ENCODE measurements at places on chromosomes 7 and 10.

- DNase-seq = no peak
Observed at GRCh38 chr10:21041763-21042458, 144.8 kb upstream of the NEBL start.

DNA sequence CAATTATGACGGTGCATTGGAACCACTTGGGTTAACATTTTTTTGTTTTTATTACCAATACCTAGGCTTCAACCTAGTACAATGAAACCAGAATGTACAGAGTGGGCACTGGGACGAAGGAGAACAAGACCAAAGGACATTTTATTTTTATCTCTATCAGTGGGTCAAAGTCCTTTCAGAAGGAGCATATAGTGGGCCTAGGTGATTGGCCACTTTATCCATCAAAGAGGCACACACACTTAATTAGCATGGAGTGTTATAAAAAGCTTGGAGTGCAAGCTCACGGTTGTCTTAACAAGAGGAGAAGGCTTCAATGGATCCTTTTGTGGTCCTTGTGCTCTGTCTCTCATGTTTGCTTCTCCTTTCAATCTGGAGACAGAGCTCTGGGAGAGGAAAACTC lies at the start of gene CYP2C19:
TSS of gene CYP2C19 (plus strand) at position 289 of the 400 bp plus-strand sequence. CDS start at position 314, 25 bp downstream.
- no peak for DNase-seq

- no peak for DNase-seq
Observed at GRCh38 chr10:114556236-114557122, 101.6 kb downstream of the ABLIM1 start.

DNA sequence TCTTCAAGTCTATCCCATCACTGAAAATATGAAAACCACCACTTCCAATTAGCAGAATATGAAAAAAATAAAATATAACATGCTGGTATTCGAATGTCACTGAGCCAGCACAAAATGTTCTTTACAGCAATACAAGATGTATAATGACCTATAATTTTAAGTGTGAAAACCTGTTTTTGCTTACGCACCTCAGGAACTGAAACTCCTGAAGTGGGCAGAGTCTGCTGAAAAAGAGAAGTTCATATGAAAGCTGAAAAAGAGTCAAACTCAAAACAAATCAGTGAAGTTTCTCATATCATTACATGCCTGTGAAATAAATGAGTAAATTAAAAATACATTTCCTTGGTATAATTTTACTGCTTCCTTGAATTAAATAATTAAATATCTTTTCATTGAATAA lies 272.5 kb downstream of the DGKB start:
- no peak for DNase-seq

DNA sequence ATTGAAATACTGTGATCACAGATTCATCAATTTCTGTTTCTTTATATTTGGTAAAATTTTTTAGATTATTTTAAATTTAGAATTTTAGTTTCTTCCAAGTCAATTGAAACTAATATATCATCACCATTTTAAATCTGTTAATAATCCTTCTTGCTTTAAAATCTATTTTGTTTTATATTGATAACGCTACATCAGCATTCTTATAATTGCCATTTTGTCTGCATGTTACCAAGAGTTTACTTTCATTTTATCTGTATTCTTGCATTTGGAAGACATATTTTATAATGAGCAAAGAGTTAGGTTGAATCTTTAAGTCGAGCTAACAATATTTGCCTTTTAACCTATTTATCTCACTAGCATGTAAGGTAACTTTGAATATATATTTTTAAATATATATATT lies 890.6 kb downstream of the DNAJB9 start:
- no peak for DNase-seq

DNA sequence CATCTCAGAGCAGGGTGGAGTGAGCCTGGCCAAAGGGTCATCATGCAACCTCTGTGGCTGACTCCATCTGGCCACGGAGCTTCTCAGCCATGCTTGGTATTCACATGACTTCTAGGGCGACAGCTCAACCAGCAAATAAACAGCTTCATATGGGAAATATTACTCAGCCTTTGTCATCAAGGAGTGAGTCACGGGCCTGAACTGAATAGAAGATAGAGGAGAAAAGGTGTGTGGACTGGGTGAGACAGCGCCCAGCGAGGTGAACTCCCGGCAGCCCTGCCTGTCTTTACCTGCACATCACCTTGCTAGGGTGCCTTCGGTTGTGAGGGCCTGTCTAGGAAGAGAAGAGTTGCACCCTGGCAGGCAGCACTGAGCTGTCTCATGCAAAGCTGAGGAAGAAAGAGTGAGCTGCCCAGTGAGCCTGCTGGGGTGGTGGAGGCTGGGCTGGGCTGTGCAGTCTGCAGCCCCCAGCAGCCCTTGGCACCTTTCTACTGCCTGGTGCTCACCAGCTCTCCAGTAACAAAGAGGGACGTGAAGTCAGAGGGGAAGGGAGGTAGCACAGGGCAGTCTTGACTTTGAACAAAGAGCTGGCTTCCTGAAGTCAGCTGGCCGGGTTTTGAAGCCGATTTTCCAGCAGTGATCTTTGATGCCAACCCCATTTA lies 114.2 kb downstream of the EGFR start:
- no peak for DNase-seq

GRCh38 chr10:16681521-16681920 lies 135.7 kb downstream of the RSU1 start:
- DNase-seq = no peak

- DNase-seq = peak; percentile 42
Observed at GRCh38 chr10:87504640-87505365, at the start of gene MINPP1. Gene MINPP1, plus strand, starts transcription at chr10:87504893. Its CDS starts 23 bp downstream, at chr10:87504916.

GRCh38 chr7:7944619-7945282 lies 23.8 kb upstream of the GLCCI1 start:
- DNase-seq = peak; percentile 90

GRCh38 chr10:124552691-124553276 lies 91.2 kb downstream of the LHPP start:
- DNase-seq = no peak

GRCh38 chr7:32070406-32071360 lies at the start of gene PDE1C:
Gene PDE1C, minus strand, starts transcription at chr7:32070407.
- DNase-seq = no peak

GRCh38 chr7:20128001-20128400 lies 89.2 kb downstream of the MACC1 start:
- no peak for DNase-seq

GRCh38 chr10:97842656-97843280 lies 6.9 kb upstream of the GOLGA7B start:
- DNase-seq = no peak

GRCh38 chr10:36676321-36676720 lies 449.1 kb upstream of the ANKRD30A start:
- DNase-seq = no peak

DNA sequence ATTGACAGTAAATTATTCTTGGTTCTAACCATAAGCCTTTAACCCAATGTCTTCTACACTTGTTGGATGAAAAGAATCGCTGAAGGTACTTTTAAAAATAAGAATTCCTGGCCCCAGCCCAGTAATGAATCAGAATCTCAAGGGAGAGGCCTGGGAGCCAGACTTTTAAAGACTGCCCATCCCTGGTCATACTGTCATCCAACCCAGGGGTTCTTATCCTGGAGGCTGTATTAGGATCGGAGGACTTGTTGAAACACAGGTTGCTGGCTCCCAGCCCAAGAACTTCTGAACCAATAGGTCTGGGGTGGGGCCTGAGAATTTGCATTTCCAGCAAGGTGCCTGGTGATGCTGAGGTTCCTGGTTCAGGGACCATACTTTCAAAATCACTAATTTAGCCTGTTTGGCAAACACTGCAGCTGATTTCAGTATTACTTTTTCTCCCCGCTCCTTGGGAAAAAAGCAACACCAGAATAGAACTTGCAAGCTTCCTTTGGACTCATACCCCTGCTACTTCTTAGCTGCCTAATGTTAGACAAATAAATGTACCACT lies 79.5 kb upstream of the FAM133B start:
- DNase-seq = no peak

DNA sequence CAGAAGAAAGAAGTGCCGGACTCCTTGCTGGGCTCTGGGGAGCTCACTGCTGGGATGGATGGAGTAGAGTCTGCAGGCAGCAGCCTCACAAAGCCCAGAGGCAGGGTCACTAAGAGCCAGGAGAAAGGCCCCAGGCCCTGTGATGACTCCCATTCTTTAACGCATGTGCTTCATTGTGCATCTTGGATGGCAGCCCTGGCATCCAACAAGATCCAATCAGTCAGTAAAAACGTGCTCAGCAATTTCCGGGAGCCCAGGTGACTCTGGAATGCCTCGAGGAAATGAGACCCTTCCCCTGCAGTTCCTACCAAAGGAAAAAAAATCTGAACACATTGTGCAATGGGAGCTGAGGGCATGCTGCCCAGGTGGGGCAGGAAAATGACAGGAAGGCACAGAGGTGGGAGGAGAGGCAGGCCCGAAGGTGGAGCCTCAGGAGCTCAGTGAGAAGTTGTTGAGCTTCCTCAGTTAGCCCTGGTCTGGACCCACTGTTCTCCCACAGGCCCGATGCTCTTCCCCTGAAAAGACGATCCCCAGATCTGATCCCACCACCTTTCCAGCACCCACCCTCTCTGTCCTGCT lies 60.7 kb upstream of the TMEM72 start:
- DNase-seq = no peak

DNA sequence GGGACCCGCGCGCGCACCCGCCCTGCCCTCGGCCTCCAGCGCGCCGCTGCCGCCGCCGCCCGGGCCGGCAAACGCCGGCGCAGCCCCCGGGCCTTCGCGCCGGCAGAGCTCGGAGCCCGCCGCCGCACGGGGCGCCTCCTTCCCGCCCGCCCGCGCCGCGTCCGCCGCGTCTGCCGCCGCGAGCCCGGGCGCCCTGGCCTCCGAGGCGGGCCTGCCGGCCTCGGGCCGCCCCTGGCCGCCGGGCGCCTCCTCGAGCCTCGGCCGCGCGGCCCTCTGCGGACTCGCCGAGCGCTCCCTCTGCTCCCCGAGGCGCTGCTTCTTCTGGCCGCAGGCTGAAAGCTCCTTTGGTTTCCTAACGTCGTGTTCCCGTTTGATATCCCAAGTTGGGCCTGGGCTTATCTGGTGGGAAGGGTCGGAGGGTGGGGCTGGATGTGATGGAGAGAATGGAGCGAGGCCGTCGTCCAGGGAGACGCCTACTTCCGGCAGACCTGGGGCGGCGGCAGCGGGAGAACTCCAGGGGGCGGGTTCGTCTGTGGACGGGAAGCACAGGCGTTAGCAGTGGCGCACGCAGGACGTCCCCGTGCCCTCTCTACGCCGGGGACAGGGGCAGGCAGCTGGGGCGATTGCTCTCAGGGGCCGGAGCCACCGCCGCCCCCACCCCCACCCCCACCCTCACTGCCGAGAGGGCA lies 221.0 kb downstream of the PHTF2 start:
- peak; percentile 49 for DNase-seq

DNA sequence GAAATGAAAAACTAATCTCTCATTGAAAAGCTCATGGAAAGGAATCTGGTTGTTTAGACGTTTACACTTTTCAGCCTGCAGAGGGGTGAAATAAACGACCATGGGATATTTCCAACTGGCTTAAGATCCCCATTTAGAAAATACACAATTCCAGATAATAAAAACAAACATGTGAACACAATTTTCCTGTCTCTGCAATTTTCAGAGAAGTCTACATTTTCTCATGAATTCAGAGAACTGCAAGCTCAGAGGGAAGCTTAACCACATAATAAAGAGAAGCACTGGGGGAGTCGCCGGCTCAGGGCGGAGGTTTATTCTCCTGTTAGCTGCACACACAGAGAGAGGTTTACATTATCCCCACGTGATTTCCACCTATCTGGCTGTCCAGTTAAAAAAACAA lies 215.2 kb downstream of the FANK1 start:
- DNase-seq = no peak

GRCh38 chr7:140242057-140243031 lies 65.6 kb upstream of the KDM7A start:
- DNase-seq = no peak

DNA sequence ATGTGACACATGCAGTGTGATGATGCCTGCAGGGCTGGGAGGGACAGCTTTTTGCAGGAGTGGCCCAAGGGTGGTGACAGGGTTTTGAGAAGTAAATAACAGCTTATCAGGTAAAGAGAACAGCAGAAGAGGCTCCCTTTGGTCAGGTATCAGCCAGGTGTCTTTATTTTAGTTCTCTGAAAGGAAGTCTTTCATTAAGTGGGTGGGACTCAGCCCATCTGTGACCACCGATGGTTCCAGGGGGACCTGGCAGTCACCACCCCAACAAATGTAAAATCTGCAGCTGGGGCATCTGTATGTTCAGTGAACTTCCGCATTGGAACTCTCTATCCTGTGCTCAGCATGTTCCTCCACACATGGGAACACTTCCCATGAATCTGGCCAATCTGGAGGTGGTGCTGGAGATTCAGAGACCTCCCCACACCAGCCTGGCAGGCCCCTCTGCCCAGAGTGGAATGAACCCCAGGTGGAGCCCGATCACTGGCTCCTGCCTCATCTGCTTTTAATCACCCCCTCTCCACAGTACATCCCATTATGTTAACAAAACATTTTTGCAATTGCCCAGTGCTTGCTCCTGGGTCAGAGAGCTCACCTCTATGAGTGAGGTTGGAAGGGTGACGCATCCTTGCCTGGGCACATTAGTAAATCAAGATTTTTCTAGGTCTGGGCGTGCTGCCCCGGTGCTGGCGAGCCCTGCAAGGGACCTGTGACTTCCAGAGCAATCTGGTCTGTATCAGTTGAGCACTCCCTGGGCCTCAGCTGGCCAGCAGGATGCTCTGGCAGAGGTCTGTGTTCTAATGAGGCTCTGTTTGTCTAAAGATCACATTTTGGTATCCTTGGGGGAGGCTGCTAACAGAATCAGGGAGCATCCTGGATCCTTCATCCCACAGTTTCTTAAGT lies 140.4 kb upstream of the GDF10 start:
- DNase-seq = no peak

DNA sequence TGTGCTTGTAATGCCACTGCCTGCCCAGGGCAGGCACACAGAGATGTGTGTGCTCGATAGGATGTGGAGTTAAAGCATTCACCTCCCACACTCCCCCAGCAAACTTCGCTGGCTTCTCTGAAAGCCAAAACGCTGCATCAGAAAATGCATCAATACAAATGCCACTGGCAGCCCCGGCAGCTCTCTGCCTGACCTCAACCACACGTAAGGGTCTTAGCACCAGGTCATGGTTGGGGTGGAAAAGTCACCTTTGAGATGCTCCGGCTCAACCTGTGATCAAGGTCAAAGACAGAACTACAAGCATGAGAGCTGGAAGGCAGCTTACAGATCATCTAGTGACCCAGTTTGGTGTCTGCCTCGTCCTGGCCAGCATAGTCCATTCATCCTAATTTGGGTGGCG lies 114.4 kb upstream of the NANOS1 start:
- no peak for DNase-seq

- no peak for DNase-seq
Observed at GRCh38 chr10:92164036-92164696, 126.7 kb downstream of the CPEB3 start.

DNA sequence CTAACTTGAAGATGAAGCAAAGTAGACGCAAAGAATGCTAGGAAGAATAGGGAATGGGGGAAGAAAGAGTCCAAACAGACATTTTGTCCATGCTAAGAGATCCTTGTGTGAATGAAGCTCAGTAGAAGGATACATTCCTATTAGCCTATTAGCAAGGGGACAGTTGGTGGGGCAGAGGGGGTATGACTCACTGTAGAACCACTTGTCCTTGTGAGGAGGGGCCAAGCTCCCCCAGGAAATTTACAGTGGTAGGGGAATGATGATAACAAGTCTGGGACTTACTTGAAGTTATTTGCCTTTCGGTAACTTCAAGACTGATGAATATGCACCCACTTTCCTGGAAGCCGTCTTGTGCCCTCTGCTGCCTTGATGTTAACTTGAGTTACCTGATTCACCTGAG lies 17.2 kb upstream of the SYPL1 start:
- no peak for DNase-seq

- peak; percentile 12 for DNase-seq
Observed at GRCh38 chr10:52221923-52222322, 92.2 kb upstream of the DKK1 start.

Data from Jurkat, Clone E6-1 (cell line).